NCI-H146 (cell line): ENCODE measurements at places on chromosomes 12 and 14.

DNA sequence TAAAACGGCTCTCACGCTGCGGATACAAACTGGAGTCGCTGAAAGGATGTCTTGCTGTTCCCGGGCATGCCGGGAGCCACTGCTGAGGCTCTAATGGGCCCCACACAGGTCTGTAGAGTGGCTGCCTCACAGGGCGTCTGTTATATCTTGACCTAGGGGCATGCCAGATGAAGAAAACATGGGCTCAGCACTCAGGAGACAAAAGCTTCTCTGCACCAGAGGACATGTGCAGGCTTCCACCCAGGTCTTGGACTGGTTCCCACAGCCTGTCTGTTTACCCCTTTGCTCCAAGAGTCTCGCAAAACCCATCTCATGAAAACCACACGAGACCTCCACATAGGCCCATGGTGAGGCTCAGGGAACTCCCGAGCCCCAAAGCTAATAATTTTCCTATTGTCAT is 134.2 kb downstream of the RPS29 start:
- DNase-seq: no peak

DNA sequence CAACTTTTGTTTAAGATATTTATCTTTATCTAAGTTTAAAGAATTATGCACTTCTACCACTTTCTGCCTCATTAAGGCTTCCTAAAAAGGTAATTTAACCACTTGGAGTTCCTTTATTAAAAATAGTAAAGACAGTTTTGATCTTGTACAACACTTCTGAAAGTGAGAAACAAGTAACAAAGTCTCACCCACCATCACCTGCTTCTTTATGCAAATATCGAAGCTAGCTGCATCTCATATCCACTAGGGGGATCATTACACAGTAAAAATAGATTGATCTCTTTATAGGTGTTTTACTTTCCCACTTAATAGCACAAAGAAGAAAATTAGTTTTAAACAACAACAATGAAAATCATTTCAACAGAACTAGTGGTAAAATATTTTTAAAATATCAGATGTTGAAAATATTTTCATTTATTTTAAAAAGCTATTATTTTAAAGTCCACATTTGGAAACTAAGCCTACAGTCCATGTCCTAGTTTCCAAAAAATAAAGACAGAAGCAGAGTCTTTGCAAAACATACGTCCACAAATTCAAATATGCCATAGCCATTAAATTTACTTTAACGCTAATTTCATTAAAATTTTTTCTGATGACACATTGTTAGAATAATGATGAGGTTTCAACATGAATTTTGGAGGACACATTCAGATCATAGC is 160.0 kb upstream of the SOX5 start:
- peak; percentile 22 for DNase-seq

GRCh38 chr14:36522347-36522971 is 2.4 kb upstream of the NKX2-1 start:
- DNase-seq: no peak

- DNase-seq: no peak
These were observed 40.1 kb downstream of the VDR start for GRCh38 chr12:47864646-47865235.

GRCh38 chr12:119082016-119082415 is 96.7 kb upstream of the HSPB8 start:
- no peak for DNase-seq

DNA sequence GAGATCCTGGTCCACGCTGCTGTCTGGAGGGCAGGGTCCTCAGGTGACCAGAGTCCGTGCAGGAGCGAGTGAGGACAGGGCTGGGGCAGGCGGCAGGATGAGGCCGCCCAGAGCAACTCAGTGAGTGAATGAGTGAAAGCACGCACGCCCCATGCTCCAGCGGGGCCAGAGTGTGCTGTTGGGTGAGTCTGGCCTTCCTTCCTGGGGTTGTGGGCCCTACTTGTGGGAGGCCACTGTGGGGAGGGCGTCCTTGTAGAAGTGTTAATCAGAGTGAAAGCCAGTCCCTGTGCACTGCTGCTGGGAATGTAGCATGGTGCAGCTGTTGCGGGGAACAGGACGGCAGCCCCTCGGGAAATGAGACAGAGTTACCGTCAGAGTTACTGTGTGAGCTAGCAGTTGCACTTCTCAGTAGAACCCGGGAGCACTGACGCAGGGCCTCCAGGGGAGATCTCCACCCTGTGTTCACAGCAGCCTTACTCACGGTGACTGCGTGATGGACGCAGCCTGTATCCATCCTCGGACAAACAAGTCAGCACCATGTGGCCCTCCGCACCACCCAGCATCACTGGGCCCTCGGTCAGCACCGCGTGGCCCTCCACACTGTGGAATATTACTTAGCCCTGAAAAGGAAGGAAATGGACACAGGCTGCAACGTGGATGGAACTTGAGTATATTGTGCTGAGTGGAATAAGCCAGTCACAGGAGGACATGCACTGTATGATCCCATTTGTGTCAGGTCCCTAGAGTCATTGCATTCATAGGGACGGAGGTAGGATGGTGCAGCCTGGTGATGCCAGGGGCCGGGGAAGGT is 22.1 kb downstream of the PACS2 start:
- no peak for DNase-seq

GRCh38 chr12:10618338-10618987 is 5.1 kb upstream of the MAGOHB start:
- no peak for DNase-seq

GRCh38 chr12:123035841-123036240 is 55.4 kb downstream of the ARL6IP4 start:
- DNase-seq: no peak

DNA sequence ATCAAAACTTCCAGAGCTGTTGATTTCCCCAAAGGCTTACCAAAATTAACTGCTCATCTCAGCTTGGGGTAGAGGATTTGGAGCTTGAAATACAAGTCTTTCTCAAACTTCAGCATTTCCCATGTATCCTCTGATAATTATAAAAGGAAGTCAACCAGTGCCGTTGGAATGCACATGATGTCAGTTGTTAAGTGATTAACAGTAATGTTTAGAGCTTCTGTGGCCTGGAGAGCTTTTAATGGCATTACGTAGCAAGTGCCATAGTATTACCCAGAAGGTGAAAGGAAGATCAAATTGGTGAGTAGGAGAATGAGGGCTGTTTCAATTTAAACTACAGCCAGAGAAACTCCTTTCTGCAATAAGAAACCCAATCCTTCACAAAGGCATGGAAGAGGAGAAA is 62.5 kb upstream of the PTPRR start:
- no peak for DNase-seq

DNA sequence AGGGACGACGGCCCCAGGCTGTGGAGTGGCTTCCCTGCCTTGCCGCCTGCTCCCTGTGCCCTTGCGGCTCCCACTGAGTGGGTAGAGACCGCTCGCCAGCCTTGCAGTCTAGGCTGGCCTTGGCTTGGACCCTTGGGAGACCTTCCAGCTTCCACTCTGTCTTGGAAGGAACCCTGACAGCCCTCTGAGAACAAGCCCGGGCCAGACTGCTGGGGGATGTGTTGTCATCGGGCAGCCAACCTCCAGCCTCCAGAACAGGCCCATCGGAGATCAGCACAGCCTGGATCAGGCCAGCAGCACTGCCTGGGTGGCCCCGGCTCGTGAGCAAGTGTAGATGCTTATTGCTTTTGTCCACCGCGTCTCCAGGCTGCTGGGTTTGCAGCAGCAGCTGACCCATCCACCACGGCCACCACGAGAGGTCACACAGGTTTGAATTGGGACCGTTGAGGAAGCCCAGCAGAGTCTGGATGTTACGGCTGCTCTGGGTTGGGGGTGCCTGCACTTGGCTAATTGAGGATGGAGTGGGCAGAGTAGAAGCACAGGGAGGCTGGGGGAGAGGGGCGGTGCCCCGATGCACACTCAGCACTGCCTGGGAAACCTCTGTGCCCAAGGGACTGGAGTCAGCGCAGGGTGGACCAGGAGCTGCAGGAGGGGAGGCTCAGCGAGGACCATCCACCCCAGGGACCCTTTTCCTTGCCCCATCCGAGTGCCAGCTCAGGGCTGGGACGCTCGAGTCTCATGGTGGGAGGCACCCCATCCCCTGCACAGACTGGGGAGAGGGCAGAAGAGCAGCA is 55.5 kb downstream of the NOC4L start:
- DNase-seq: no peak

DNA sequence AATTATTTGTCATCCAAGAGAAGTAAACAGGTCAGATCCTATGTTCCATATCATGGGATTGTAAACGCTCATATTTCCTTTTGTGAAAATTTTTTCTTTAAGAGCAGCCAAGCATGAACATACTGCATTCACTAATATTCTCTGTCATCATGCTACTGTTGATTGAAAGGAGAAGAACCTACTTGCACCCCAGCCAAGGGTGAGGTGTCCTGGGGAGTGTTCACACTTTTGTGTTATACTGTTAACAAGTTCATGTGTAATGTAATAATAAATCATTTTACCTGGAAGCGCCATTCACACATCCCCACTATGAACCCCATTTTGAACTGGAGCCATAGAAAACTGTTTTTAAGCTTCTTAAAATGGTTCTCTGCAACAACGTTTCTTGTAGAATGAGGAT is 53.6 kb downstream of the HMGA2 start:
- DNase-seq: no peak

DNA sequence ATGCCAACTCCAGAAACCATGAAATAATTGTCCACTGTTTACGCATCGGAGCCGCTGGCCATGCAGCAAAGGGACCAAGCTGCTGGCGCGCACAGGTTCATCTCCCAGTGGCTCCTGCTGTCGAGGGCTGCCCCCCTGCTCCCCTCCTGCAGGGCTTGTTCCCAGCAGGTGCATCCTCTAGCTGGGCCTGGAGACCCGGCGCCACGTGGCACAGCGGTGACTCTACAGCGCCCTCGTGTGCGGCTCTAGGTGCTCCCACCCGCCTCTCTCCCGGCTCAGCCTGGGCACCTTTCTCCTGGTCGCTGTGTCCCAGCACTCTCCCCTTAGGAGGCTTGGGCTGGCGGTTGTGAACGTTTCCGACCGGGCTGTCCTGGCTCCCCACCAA is 37.5 kb upstream of the INF2 start:
- peak; percentile 68 for DNase-seq

GRCh38 chr12:90858252-90858651 is 96.7 kb downstream of the CCER1 start:
- no peak for DNase-seq

DNA sequence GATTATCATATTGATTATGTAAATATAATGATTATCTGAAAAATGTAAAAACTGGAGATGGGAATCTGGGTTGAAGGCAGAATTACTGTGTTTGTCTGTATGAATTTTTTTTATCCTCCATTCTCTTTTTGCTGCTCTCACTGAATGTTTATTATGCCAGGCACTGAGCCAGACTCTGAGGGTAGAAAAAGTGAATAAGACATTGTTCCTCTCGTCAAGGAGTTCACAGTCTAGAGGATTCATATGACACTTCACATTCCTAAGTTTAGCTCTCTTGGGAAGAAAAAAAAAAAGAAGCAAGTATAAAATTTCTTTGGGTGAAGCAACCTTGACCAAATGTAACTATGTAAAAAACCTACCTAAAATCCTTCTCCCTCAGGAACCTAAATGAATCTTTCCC is 120.9 kb upstream of the LMO3 start:
- DNase-seq: no peak

- no peak for DNase-seq
These were observed 91.6 kb downstream of the LRRC74A start for GRCh38 chr14:76917745-76918255.

DNA sequence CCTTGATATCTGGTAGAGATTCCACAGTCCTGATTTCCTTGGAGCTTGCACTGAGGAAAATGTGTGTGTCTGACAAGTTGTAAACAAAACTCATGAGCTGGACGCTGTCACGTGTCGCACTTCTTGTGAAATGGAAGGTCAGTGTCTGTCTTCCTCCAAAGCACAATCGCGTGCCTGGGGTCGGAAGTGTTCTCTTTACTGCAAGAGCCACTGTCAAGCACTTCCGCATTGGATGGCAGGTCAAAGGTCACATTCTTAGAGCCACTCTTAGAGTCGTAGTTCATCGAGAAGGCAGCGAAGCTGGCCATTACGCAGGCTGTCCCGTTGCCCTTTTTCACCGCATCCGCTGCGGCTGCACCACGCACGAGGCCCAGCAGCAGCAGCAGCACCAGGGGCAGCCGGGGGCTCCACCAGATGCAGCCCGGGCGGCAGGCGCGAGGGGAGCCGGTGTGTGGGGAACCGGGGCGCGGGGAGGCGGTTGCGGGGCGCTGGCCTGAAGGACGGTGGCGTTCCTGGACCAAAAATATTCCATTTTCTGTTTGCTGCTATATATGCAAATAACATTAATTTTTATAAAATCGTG is 45.0 kb downstream of the LRTM2 start:
- no peak for DNase-seq

DNA sequence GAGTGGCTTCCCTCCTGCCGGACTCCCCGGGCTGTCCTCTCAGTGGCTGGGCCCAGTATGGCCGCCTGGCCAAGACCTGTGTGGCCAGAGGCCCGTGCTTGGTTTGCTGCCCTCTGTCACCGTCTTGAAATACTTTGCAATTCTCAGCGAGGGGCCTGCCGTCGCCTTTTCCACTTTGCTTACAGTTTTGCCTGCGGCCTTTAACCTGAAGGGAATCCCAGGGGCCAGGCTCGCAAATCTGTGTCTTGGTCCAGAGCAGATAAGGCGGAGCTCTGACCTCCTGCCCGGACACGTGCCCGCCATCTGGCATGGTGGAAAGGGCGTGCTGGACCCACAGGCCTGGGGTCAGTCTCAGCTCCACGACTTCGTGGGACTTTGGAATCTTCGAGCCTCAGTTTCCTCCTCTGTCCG is 10.9 kb upstream of the AMN start:
- DNase-seq: no peak

- peak; percentile 63 for DNase-seq
These were observed 31.8 kb upstream of the OR10A7 start for GRCh38 chr12:55188974-55189556.

GRCh38 chr12:115000038-115000437 is 316.1 kb upstream of the TBX3 start:
- no peak for DNase-seq

DNA sequence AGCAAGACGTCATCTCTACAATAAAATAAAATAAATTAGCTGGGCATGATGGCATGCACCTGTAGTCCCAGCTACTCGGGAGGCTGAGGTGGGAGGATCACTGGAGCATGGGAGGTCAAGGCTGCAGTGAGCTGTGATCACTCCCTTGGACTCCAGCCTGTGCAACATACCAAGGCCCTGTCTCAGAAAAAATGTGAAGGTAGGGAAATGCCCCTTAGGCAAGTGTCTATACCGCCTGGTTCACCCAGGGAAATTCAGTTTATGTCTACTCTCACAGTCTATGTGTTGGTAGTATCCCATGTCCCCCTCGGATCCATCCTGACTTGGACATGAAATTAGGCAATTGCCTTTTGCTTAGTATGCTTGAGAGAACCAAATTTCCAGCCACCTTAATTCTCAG is 88.4 kb upstream of the TMEM132C start:
- DNase-seq: no peak

GRCh38 chr12:92528586-92528985 is 174.2 kb upstream of the PLEKHG7 start:
- DNase-seq: no peak

- DNase-seq: no peak
These were observed 210.6 kb upstream of the HMGA2 start for GRCh38 chr12:65613692-65614091.

DNA sequence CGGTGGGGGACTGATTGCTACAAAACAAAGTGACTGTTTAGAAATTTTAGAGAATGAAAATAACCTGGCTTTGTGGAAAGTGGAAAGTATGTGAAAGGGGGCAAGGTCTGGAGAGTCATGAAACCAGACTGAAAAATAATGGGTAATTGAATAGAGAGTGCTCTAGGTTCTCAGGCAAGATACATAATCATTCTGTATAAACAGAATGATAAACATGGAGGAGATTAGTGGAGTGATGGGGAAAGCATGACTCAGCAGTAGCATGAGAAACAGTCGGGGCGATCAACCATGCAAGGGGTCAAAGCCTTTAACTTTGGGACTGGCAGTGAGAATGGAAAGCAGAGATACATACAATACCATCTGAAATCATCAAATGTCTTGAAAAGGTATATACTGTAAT is 332.5 kb downstream of the CCER1 start:
- no peak for DNase-seq
